ENCODE measurements at places on chromosomes 7 and 10.

DNA sequence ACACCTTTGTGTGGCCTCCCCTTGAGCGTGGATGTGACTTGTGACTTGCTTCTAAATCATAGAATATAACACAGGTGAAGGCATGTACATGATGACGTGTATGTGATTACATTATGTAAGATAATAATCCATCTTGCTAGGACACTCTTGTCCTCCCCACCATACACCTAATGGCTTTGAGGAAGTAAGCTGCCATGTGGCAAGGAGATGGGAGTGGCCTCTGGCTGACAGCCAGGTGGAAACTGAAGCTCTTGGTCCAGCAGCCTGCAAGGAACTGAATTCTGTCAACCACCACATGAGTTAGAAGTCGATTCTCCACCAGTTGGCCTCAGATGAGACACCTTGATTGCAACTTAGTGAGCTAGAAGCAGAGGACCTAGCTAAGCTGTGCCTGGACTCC lies 67.4 kb upstream of the ELN start:
- no peak for DNase-seq

DNA sequence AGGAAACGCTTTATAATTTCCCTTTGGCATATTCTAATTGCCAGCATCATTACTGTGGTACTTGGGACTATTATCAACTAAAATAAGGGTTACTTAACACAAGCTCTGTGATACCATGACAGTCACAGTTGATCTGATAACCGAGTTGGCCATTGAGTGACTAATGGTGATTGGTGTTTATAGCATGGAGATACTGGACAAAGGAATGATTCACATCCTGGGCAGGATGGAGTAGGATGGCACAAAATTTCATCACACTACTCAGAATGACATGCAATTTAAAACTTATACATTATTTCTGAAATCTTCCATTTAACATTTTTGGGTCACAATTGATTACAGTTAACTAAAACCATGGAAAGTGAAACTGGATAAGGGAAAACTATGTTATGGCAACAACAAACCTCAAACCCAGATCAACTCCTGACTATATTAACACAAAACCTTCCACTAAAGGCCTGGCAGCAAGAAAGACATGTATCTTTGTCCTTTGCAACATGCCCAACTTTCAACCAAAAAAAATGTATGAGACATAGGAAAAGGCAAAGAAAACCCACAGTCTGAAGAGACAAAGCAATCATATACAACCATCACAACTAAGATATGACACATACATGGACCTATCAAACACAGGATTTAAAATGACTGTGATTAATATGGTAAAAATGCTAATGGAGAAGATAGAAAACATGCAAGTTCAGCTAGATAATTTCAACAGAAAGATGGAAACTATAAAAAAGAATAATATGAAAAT lies 208.5 kb upstream of the NRP1 start:
- DNase-seq: no peak

DNA sequence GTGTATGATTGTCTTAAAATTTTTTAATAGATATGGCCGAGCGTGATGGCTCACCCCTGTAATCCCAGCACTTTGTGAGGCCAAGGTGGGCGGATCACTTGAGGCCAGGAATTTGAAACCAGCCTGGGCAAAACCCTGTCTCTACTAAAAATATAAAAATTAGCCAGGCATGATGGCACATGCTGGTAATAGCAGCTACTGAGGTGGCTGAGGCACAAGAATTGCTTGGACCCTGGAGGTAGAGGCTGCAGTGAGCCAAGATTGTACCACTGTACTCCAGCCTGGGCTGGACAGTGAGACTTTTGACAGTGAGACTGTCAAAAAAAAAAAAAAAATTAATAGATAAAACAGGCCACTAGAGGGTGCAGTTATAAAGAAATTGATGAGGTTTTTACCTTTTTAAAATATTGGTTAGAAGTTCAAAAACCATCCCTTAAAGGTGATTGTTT lies 20.5 kb downstream of the NOM1 start:
- no peak for DNase-seq

DNA sequence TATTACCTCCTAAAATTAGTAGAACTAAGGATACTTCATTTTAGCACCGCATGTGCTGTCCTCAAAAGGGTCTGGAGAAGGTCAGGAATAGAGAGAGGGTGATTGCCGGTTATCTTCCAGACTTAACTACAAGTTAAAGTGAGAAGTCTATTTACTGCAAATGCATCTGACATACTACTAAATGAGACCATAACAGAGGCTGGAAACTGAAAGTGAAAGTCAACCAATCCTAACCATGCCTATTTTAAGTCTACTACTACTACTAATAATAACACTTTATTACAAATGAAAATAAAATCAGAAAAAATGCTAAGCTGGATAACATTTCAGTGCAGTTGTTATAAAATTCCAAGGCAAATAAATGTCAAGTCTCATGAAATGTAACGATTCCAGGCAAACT lies 244.7 kb downstream of the KIF20B start:
- DNase-seq: no peak

GRCh38 chr10:31599626-31600504 lies 280.8 kb downstream of the ZEB1 start:
- no peak for DNase-seq

- no peak for DNase-seq
Measured at GRCh38 chr7:117395743-117396142, 31.6 kb downstream of the ASZ1 start.

DNA sequence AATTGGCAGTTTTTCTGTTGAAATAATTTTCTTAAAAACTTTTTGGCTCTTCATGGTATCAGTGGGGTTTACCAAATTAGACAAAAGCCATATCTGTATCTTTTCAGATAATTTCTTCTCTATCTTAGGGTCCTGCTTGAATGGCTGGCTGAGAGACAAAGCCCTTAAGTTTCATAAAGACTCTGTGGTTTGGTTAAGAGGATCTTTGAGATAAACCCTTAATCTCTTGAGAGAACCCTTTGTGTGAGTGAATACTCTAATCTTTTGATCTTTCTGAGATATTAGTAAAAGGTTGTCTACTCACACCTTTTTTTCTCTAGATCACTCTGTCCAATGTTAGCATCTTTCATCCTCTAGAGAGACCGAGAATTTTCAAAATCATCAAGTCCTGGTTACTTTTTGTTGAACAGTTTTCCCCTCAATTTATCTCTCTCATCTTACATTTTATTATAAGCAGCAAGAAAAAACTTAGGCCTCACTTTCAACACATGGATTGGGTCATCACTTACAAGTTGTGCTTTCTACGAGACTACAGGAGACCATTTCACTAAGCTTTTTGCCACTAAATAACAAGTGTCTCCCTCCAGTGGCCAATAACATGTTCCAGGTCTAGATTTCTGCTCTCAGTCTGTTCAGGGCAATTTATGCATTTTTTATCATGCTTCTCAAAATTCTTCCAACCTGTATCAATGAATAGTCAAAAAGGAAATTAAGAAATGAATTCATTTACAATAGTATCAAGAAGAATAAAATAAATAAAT lies 28.4 kb downstream of the DNAJC9 start:
- no peak for DNase-seq

- DNase-seq: no peak
Measured at GRCh38 chr10:13973742-13974141, 357.0 kb downstream of the FRMD4A start.

GRCh38 chr7:74655324-74655723 lies 2.2 kb upstream of the GTF2I start:
- DNase-seq: no peak

- no peak for DNase-seq
Measured at GRCh38 chr7:114533131-114533530, 118.5 kb downstream of the FOXP2 start.

GRCh38 chr10:71156436-71156835 lies 55.9 kb upstream of the UNC5B start:
- no peak for DNase-seq

DNA sequence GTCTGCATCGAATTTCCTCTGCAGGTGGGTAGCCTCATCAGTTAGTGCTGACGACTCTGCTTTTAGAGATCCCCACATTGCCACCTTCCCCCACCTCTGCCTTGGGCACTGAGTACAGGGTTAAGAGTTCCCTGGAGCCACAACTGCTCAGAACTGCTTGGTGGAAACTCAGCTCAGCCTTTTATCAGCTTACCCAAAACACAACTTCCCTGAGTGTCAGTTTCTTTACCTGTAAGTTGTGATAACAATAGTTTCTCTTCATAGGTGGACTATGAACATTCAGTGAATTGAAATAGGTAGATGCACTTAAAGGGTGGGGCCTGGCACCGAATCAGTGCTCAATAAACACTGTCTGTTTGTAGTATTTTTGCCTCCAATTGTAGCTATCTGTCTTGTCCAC lies 11.3 kb downstream of the ASB13 start:
- no peak for DNase-seq

- peak; percentile 15 for DNase-seq
Measured at GRCh38 chr10:42754155-42755027, 28.2 kb upstream of the BMS1 start.

GRCh38 chr10:93580828-93581227 lies 14.4 kb downstream of the FFAR4 start:
- no peak for DNase-seq

- no peak for DNase-seq
Measured at GRCh38 chr7:71995111-71995510, 417.0 kb downstream of the CALN1 start.

- no peak for DNase-seq
Measured at GRCh38 chr7:1809070-1809469, 139.0 kb downstream of the ELFN1 start.

- no peak for DNase-seq
Measured at GRCh38 chr10:14093730-14094484, 236.8 kb downstream of the FRMD4A start.

DNA sequence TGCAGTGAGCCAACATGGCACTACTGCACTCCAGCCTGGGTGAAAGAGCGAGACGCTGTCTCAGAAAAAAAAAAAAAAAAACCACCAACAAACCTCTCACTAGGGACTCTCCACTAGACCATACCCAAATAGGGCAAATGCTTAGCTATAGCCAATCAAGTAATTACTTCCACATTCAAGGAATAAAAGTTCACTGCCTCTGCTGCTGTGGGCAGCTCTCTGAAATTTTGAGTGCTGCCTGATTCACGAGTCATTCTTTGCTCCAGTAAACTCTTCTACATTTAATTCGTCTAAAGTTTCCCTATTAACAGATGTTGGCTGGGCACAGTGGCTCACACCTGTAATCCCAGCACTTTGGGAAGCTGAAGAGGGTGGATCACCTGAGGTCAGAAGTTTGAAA lies 4.7 kb upstream of the NRBF2 start:
- no peak for DNase-seq

DNA sequence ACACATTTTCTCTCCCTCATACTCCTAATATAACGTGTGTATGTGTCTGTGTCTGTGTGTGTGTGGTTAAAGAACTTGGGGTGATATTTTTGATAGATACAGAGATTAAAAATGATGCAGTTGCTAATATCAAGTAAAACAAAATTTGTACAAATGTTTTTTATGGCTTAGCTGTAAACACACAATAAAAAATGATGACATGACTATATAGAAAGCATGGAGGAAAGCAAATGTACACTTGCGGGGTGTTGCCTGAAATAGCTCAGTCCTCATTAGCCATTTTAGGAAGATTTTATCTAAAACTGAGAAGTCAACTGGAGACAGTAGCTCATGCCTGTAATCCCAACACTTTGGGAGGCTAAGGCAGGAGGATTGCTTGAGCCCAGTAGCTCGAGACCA lies 5.6 kb upstream of the TASOR2 start:
- DNase-seq: no peak

DNA sequence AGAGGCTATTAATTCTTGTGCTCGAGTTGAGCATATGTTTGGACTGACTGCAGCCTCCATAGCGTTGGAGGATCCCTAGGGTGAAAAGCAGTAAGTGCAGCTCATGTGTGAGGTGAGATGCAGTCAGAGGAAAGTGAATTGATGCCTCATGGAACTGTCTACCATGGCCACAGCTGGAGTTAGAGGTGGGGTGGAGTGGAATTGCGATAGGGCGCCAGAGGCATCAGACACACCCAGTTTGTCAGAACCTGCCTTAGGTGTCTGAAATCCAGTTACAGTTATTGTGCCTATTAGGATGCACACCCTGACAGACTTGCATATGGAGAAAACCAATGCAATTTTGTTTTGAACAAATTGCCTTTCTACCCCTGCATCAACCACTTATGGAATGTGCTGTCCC lies 39.4 kb downstream of the ERLIN1 start:
- no peak for DNase-seq

DNA sequence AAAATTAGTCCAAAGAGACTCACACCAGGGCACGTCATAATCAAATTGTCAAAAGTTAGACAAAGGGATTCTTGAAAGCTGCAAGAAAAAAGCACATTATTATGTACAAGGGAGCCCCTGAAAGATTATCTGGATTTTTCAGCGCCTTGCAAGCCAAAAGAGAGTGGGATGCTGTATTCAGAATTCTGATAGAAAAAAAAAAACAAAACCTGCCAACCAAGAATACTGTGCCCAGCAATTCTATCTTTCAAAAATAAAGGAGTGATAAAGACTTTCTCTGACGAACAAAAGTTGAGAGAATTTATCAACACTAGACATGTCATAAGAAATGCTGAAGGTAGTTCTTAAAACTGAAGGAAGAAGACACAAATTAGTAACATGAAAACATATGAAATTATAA lies 240.2 kb downstream of the SNX13 start:
- DNase-seq: no peak

DNA sequence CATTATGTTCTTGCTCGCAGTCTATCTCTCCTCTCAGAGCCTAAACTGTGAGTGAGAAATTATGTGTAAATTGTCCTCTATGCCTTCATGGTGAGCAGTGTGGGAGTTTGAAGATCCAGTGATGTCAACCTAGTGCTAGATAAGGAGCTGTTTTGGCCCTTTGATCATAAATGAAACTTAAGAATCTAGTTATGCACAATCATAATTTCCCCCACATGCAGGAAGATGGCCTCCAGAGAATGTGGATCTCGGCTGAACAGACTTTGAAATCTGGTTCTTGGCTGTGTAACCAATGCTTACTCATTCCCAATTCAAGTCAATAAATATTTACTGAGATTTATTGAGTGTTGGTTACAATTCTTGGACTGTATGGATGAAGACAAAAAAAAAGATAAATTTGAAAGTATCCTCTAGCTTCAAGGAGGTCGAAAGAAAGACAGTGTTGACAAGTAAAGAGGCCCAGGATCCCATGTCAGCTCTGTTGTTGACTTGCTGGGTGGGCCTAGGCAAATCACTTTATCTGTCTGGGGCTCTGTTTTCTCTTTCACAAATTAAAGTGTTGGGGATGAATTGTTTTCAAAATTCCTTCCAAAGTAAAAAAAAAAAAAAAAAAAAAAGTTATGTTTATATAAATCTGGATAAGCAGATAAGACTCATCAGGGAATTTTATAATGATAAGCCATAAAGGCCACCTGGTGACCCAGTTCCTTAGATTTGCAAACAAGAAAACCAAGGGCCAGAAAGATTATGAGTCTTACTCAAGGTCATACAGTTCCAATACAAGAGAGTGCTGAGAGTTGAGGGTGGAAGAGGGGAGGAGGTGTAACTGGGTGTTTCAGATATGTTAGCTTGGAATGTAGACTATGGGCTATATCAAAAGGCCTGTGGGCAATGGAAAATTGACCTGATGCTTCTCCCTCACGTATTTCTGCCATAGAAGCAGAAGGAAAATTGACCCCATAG lies 969.9 kb downstream of the KCNMA1 start:
- no peak for DNase-seq

- no peak for DNase-seq
Measured at GRCh38 chr10:60293581-60294175, 96.0 kb downstream of the ANK3 start.

All from activated gamma-delta T cell (primary cell).